Type B pancreatic cell (in vitro differentiated cells): ENCODE measurements at places on chromosomes 1 and 21.
A peak's percentile ranks its signal among the peaks of the same experiment; 100 is the strongest.

- DNase-seq, result no peak
Observed at GRCh38 chr1:46520063-46520911, 30.7 kb downstream of the DMBX1 start.

- DNase-seq, result no peak
Observed at GRCh38 chr1:115530407-115530806, 111.4 kb upstream of the VANGL1 start.

- no peak for DNase-seq
Observed at GRCh38 chr1:118209648-118210047, 24.6 kb upstream of the SPAG17 start.

GRCh38 chr1:225750420-225750819, 27.2 kb upstream of the SRP9 start:
- no peak for DNase-seq

- no peak for DNase-seq
Observed at GRCh38 chr1:35555601-35556477, 1.4 kb downstream of the KIAA0319L start.

- DNase-seq, result no peak
Observed at GRCh38 chr1:184647471-184647870, 107.2 kb downstream of the EDEM3 start.

DNA sequence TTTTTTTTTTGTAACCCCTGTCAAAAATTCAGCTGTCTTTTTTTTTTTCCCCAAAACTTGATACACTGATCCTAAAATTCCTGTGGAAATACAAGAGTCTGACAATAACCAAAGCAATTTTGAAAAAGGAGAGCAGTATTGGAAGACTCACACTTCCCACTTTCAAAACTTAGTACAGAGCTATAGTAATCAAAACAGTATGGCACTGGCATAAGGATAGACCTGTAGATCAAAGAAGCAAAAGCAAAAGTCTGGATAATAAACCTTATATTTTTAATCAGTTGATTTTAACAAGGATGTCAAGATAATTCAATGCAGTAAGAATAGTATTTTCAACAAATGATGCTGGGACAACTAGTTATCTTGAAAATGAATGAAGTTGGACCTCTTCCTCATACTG, 17.3 kb downstream of the FBXO28 start:
- DNase-seq, result no peak

DNA sequence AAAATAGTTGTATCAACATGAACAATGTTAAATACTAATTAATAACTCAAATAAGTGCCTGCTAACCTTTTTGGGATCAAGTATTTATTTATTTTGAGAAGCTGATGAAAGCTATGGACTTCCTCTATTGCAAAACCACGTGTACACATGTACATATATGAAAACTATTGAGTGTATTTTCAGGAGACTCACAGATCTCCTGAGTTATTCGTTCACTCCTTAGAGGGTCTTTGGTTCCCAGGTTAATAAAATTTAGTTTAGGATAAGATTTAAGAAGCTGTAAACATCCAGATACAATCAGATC, 130.5 kb downstream of the DISC1 start:
- DNase-seq, result no peak

DNA sequence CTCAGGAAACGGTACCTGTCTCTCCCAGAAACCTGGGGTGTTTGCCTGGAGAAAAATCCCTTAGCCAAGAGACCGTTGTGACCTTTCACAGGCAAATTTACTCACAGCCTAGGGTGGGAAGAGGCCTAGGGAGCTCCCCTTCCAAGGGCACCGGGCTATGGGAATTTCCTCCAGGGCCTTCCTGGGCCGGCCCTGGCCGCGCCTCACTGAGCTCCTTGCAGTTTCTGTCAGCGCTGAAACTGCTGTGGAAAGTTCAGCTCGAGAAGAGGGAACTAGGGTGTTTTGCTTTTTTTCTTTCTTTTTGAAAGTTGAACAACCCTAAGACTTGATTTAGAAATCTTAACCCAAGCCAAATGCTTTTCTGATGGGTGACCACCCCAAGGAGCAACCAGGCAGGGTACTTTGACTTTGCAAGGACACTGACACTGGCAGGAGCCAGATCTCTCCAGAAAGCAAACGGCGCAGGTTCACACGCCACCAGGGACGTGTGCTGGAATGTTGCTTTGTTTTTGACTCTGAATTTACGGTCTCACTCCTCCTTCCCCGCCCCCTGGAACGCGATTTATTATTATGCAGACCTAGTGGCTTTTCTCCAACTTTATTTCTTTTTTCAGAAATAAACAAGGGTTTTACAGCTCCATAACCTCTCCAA, 229.6 kb upstream of the JUN start:
- DNase-seq, result no peak

DNA sequence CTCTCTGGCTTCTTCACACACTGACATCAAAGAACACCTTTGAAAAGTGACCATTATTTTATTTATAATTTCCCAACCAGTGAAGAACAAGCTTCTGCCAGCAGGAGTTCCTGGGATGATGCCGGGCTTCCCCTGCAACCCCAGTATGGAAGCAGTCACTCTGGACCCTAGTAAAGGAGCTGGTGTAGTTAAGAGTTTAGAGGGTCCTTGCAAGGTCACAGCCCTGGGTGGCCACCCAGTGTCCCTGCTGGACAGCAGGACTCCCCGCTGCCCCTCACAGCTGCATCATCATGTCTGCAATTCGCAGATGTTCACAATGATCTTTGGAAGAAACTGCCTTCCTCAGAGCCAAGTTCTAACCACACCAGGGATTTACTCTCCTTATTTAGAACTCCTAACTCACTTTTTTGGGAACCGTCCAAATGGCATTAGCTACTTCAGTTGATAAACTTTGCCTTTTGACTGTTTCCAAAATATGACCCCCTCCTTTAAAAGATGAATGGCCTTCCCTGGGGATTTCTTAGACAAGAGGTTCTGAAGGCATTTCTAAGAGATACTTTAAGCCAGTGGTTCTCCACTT, 90.6 kb downstream of the HIVEP3 start:
- no peak for DNase-seq

DNA sequence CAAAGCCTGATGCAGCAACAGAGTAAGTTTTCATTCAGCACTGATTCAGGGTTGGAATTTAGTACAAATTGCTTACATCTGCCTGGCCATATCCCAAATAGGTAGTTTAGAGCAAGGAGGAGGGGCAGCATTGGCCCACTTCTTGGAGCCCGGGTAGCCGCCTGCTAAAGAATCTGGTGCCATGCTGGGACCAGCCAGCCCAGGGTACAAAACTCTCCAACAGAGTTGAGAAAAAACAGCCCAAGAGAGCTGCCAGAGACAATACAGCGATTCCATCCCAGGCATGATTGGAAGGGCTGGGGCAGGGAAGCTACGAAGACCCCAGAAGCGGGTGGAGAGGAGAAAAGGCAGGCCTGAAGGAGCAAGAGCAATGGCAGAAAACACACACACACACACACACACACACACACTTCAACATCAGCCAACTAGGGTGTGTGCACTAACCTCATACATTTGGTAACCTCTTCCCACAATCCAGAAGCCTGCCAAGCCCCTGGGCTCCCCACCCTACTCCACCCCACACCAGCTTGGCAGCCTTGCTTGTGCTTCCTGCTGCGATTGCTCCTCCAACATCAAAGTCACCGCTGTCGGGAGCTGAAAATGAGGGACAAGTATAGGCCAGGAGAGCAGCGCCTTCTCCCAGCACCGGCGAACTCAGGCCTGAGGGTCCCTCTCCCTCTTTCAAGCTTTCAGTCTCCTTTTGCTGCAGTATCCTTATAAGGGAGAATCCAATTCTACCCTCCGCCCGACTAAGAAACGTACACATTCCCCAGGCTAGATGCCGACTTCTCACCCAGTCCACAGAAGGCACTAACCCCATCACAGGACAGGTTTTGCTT, 1.2 kb downstream of the PIK3C2B start:
- no peak for DNase-seq

- no peak for DNase-seq
Observed at GRCh38 chr1:14780271-14780670, 181.8 kb downstream of the KAZN start.

GRCh38 chr1:172835834-172836233, 176.9 kb downstream of the FASLG start:
- DNase-seq, result no peak

GRCh38 chr21:34623516-34623915, 8.6 kb upstream of the RCAN1 start:
- DNase-seq, result no peak

GRCh38 chr1:183989078-183989577, 48.4 kb downstream of the COLGALT2 start:
- DNase-seq, result no peak

DNA sequence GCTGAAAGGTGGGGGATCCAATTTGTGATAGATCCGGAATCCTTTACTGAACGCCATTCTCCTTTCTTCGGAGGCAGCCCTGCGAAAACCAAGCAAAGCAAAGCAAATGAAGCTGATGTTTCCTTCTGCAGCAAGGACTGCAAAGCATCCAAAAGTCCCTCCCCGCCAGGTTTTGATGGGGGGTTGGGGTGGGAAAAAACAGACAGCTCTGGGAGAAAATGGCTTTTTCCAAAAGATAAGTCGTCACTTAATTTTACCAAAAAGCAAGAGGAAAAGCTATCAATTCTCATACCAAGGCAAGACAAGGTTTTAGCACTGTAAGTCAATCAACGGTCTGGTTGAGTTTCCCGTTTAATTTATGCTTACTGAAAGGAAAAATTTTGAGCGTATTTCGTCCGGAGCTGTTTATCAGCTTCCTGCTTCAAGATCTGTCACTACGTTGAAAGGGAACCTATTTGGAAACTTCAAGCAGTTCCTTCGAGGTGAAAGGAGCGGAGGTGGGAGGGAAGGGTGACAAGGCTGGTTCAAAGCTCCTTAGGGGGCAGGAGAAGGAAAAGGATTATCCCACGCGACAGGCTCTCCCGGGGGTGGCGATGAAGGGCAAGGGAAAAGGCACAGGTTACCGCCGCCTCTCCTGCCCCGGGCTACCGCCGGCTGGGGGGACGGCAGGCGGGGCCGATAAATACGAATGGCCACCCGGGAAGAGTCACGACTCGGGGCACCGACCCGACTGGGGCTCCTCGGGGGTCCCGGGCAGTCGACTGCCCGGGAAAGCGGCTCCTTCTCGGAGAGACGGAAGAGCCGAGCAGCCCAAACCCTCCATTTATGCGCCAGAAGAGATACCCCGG, 750 bp downstream of the SYNJ1 start:
- no peak for DNase-seq

DNA sequence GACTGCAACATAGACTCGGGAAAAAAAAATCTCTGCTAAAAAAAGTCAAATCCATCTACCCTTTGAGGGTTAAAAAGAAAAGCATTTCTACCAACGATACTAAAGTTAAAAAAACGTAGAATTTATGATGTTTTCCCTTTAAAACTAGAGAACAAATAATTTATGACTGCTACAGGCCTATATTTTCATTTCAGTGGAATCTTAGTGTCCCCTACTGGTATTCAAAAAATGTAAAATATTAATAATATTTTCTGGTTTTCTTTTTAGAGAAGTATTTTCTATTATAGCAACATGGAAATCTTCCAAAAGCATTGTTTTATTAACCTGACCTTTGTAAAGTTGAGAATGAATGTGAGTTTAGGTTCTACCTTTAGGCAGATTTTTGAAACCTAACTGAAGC, 1582.2 kb downstream of the MRPL39 start:
- DNase-seq, result no peak

DNA sequence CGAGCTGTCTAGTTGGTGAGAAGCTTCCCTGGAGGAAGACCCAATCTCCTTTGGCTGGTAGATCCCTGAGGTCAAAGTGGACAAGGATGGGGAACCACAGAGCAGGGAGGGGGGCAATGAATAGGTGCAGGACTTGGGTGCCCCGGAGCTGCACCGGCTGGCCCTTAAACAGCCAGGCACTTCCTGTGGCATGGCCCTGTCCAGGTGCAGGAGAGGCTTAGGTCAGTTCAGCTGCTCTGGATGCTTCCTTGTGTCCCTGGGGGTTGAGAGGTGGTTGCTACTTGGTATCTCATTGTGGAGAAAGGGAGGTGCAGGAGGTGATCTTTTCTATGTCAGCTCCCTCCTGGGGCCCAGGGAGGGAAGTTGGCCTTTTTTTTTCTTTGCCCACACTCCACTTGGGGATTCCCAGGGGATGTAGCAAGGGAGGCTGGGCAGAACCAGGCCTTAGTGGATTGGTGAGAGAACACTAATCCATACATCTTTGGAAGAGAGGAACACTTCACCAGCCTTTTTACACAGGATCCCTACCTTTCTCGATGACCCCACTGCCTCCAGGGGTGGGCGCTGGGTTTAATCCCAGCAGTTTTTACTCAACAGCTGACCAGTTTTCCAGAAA, 1.2 kb upstream of the ST3GAL3 start:
- DNase-seq, result no peak

DNA sequence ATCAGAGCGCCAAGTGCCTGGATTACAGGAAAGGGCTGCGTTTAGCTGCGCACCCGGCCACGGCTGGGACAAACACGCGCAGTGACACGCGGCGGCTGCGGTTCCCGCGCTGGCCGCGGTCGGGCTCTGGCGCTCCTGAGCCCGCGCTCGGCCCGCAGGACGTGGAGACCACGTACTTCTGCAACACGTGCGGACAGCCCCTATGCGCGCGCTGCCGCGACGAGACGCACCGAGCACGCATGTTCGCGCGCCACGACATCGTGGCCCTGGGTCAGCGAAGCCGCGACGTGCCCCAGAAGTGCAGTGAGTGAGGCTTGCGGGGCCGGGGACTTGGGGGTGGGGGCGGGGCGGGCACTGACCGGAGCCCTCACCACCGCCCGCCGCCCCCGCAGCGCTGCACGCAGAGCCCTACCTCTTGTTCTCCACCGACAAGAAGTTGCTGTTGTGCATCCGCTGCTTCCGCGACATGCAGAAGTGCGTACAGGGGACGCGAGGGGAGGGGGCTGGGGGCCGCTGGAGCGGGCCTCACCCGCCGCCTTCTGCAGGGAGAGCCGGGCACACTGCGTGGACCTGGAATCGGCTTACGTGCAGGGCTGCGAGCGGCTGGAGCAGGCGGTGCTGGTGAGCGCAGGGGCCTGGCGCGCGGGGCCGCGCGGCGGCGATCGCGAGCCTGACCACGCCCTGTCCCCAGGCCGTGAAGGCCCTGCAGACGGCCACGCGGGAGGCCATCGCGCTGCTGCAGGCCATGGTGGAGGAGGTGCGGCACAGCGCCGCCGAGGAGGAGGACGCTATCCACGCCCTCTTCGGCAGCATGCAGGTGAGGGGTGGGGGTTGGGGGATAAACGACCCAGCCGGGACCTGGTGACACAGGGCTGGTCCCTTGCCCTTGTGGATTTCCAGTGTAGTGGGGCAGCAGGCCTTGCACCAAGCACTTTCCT, 3.1 kb downstream of the RNF207 start:
- peak; percentile 78 for DNase-seq

DNA sequence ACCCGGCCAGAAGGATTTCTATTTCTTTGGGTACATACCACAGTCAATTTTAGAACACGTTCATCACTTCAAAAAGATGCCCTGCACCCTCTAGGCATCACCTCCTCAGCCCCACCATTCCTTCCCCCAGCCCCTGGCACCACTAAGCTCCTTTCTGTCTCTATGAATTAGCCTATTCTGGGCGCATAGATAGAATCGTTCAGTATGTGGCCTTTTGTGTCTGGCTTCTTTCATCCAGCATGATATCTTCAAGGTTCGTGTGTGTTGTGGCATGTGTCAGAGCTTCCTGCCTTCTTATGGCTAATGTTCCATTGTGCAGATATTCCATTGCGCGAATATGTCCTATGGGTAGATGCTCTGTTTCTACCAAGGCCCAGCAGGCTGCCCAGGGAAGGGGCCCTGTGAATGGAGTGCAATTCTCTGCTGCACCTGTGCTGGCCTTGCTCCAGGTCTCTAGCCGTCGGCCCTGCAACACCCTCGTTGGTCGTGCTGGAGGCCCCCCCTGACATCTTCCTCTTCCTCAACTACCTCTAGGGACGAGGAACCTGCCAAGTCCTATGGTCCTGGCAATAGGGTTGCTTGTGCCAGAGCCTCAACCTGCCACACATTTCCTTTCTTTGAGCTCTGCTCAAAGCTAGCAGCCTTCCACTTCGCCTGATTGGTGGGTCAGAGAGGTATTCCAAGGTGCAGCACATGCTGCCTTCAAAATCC, 113.5 kb downstream of the RIPK4 start:
- no peak for DNase-seq
